Gastroesophageal sphincter (tissue), 4 donors: ENCODE measurements at places on chromosomes 3 and 15. TPM values are rescaled to one million over a fixed set of nuclear protein-coding genes. Genes with fewer than 3 reads are reported as not detected.

- ATAC-seq, result peak; percentile 96
Observed at GRCh38 chr15:55318588-55319494, at the start of the genes PIGB and PIGBOS1. Gene PIGB (plus strand): TSS chr15:55319222. CDS start chr15:55319251, 29 bp downstream. Gene PIGBOS1 (minus strand): TSS chr15:55319123. CDS start chr15:55317792, 1,331 bp downstream.

DNA sequence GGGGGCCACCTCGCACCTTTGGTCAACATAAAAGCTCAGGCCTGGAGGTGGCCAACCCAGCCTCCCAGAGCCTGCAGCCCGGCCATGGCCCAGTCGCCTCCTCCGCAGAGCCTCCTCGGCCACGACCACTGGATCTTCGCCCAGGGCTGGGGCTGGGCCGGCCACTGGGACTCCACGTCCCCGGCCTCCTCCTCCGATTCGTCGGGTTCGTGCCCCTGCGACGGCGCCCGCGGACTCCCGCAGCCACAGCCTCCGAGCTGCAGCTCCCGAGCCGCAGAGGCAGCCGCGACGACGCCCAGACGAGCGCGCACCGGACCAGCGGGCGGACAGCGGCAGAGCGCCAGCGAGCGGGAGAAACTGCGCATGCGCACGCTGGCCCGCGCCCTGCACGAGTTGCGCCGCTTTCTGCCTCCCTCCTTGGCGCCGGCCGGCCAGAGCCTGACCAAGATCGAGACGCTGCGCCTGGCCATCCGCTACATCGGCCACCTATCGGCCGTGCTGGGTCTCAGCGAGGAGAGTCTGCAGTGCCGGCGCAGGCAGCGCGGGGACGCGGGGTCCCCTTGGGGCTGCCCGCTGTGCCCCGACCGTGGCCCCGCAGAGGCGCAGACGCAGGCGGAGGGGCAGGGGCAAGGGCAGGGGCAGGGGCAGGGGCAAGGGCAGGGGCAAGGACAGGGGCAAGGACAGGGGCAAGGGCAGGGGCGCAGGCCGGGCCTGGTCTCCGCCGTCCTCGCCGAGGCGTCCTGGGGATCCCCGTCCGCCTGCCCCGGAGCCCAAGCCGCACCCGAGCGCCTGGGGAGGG lies at the start of gene MESP2:
Gene MESP2 (plus strand): TSS at position 59 of the 799 bp plus-strand sequence. CDS start 26 bp downstream, at position 85.
- ATAC-seq, result peak; percentile 95

Gene SPSB4
- total RNA-seq, result 1.3 TPM

Gene GOLGA6D
- total RNA-seq, result not detected

DNA sequence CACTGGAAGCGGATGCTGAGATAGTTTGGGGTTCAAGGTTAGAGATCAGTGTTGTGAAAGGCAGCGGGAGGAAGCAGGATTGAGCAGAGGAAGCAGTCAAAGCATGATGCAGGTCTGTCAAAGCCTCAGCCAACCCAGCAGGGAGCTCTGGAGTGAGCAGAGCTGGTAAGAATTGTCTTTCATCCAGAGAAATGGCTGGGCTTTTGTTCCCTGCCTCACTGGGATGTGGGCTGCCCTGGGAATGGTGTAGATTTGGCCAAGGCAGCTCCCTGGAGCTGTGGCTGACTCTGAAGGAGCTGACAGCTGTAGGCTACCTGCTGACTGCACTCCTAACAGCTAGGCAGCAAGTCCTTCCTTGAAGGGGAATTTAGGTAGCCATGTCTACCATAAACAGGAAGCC lies 61.9 kb upstream of the STXBP5L start:
- no peak for ATAC-seq
